ENCODE measurements at places on chromosomes 11 and 22.

DNA sequence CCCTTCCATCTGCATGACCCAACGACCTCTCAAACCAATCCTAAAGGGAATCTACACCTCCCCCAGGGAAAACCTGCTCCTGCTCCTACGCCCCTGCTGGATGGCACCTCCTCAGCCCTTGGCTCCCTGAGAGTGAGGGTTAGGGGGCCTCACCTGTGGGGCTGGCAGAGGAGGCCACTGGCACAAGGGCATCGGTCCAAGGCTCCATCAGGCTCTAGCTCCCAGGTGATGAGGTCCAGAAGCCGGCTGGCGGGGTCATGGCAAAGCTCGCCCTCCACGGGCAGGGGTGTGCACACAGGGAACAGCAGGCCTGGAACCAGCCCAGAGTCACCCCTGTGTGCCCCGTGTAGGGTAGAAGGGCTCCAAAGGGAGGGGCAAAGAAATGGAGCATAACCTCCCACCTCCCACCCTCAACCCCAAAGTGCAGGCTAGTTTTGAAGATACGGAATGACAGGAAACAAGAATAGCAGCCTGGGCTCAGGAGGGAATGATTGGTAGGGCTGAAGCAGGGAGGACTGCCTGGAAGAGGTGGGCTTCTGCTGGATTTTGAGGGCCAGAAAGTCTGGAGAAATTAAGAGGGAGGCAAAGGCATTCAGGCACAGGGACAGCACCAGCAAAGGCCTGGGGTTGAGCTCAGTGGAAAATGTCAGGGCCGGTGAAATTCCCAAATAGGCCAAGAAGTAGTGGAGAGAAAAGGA lies 42.6 kb downstream of the DKK3 start:
- no peak for DNase-seq

- no peak for DNase-seq
These were observed 59.8 kb downstream of the WNT7B start for GRCh38 chr22:45917146-45917545.

GRCh38 chr22:42611051-42611450 lies 3.6 kb downstream of the POLDIP3 start:
- no peak for DNase-seq

DNA sequence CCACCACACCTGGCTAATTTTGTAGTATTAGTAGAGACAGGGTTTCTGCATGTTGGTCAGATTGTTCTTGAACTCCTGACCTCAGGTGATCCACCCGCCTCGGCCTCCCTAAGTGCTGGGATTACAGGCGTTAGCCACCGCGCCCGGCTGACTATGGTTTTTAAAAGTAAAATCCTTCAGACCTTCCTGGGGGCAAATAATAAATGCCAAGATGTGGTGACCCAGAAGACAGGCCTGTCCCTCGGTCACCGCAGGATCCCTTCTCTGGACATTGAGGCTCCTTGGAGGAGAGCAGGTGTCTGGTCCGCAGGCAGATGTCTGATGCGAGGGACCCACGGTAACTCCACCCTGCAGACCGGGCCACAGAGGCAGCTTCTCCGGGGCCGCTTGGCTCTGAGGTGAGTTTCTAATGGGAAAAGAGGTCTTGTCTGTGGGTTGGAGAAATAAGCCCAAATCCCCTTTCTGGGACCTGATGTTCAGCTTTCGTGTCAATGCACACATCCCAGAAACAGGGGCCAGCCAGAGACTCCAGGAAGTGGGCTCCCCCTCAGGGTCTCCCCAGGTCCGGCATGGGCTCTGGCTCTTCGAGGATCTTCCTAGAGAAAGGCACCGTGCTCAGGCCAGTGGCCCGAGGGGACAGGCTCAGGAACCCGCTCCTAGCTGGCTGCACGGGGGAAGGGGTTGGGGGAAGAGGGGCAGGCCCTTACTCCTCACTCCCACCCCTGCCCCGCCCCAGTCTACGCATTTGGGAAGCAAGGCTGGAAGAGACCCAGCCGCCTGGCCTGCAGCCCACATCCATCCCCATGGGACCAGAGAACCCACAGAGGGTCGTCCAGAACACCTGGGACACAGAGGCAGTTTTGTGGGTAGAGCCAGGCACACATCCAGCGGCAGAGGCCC lies 100.6 kb downstream of the WNT7B start:
- DNase-seq, result no peak

DNA sequence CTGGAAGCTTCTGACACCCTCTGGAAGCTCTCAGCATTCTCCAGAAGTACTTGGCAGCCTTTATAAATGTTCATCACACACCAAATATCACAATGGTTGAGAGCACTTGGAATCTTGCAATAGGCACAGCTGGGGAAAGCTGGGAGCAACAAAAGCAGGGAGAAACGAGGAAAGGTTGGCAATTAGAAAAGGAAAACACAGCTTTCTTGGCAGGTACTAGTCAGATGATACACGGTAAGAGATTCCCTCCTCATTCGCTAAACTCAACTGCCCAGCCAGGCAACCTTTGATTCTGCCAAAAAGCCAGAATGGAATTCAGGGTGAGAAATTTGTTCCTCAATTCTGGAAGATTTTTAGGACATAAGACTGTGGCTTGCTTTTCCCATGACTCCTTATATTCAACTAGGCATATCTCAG lies 576.9 kb upstream of the ANO5 start:
- DNase-seq, result no peak

- no peak for DNase-seq
These were observed 220.7 kb upstream of the SESN3 start for GRCh38 chr11:95451682-95452081.

DNA sequence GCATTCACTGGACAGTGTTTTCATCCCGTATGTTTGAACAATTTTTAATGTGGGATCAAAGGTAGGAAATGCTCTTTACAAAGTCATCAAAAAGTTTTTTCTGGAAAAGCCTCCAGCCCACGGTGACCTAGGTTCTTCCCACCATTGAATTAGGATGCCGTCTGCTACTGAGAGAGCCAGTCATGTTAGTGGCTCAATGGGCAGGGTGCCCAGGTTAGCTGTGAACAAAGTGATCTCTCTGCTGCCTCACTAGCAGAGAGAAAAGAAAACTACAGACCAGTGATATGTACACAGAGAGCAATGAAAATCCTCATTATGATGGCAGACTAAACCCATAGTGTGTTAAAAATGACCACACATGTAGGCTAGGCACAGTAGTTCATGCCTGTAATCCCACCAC lies 32.4 kb downstream of the KCNQ1 start:
- no peak for DNase-seq

- no peak for DNase-seq
These were observed 11.9 kb downstream of the MICALL1 start for GRCh38 chr22:37917874-37918548.
